MG63 (cell line): ENCODE measurements at places on chromosomes 16 and 17. TPM values are rescaled to one million over a fixed set of nuclear protein-coding genes. Genes with fewer than 3 reads are reported as not detected.

Gene ANKRD40CL
- total RNA-seq: not detected in 2 replicates

Gene HAS3
- 65.0 and 71.9 TPM in 2 replicates for total RNA-seq

Gene TERB1
- total RNA-seq: not detected in 2 replicates

GRCh38 chr16:89067677-89068443, 25.8 kb upstream of the ACSF3 start:
- no peak for DNase-seq

Gene CX3CL1
- not detected in 2 replicates for total RNA-seq

- DNase-seq: no peak
These were observed 33.6 kb upstream of the MED9 start for GRCh38 chr17:17443173-17443572.

DNA sequence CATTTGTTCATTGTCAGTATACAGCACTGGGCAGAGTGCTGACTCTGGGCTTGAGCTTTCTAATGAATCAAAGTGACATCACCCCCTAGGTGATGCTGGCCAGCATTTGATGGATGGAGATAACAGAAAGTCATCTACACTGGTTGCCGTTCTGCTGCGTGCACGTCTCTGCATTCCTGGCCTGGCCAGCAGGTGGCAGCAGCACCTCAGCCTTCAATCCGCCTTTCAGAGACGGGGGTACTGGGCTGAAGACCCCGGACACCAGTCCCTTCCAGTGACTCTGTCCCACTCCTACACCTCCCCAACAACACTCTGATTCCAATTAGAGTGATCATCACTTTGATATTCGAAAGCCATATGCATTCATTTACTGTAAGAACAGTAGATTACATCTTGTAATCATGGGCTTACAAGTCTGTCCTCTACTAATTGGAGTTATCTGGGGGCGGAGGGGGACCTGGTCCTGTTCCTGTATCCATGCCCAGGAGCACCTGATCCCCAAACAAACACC, 6.0 kb downstream of the CPSF4L start:
- peak; percentile 42 for DNase-seq

GRCh38 chr17:41528959-41529353, 848 bp upstream of the KRT19 start:
- DNase-seq: no peak

- DNase-seq: no peak
These were observed 98.2 kb upstream of the SOX9 start for GRCh38 chr17:72022328-72023275.

Gene GP1BA
- not detected in 2 replicates for total RNA-seq

DNA sequence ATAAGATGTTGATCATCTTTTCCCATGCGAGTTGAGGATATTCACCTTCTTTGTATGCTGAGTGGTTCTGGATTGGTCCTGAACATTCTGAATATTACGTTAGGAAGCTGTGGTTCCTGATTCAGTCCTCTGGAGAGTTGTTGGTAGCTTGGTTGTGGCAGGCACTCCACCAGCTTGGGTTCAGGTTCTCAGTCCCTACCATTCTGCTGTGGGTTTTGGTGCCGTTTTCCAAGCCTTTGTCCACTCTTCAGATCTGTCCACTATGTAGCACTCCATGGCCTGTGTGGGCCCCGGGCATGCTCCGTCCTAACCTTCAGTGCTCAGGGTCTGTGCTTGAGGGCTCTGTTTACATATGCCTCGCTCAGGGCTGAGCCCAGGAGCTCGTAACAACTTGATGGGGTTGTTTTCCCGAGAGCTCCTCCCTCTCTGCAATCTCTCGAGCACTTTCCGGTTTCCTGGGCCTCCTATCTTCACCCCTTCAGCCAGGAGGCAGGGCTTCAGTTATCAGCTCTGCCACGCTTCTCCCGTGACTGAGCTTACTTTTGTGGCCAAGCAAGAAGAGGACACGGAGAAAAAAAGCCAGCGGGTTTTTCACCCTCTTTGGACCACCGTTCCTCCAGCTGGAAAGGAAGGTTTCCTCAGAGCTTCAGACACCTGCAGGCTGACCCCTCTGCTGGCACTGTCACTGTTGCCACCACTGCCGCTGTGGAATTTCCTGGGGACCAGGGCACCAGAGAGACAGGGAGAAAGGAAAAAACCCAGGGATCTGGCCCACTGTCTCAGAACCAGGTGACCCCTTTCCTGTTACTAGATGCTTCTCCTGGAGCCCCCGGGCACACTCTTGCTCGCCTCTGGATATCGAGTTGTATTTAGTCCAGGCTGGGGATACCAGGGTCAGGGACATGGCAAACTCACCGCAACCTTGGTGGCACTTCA, 19.6 kb downstream of the KIAA0513 start:
- DNase-seq: no peak

Gene USP31
- 2.0 and 6.8 TPM in 2 replicates for total RNA-seq

DNA sequence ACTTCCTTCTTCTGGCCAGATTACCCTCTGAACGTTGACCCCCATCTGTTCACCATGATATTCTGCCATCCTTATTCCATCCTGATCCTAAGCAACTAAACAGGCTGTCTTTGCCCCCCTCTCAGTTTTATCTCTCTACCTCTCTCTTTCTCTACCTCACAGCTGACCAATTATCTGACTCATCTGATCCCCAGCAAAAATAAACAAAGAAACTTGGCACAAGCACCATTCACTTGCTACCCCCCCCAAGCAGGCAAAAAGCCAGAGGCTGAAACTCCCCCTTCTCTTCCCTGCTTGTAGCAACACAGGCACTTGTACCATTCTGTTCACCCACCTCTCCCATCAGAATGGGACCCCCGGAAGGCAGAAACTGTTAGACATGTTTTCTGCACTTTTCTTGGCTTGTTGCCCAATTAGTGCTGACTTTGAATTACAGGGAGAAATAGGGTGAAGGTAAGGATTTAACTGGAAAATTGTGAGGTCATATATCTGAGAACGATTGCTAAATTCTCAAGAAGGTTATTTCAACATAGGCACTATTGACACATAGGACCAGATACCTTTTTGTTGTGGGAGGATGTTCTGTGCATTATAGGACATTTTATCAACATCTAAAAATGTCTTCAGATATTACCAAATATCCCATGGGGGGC, 163.2 kb downstream of the TOX3 start:
- no peak for DNase-seq

GRCh38 chr17:38658741-38659345, 15.9 kb downstream of the EPOP start:
- no peak for DNase-seq

GRCh38 chr16:88983165-88983564, 6.2 kb upstream of the CBFA2T3 start:
- no peak for DNase-seq

Gene ZG16
- total RNA-seq: not detected in 2 replicates

DNA sequence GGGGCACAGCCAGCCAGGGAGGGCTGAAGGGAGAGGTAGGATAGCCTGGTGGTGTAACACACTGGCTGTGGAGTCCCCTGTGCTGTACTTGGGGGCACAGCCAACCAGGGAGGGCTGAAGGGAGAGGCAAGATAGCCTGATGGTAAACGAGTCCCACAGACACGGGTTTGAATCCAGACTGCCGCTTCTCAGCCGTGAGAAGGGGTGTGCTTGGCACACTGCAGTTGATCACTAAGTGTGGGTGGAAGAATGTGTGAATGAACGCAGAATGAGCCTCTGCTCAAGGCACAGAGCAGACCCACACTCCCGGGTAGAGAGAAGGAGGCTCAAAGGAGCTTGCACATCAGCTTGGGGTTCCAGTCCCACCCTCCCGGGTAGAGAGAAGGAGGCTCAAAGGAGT, 71.4 kb downstream of the TIMM22 start:
- DNase-seq: no peak

DNA sequence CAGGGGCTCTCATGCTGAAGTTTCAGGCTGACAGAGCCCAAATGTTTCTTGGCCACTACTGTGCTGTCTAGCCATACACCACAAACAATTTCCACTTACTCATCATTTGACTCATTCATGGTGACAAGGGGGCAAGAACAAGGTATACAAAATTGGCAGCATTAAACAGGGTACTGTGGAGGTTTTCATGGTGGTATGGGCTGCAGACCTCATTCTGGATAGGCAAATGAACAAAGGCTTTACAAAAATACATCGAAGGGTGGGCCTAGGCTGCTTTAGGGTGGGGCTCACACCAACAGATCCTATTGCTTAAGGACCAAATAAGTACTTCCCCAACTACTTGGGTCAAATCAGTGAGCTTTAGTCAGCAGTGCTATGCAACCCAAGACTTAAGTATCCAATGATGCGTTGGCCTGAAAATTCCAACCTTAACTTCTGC, 53.0 kb downstream of the N4BP1 start:
- peak; percentile 12 for DNase-seq

DNA sequence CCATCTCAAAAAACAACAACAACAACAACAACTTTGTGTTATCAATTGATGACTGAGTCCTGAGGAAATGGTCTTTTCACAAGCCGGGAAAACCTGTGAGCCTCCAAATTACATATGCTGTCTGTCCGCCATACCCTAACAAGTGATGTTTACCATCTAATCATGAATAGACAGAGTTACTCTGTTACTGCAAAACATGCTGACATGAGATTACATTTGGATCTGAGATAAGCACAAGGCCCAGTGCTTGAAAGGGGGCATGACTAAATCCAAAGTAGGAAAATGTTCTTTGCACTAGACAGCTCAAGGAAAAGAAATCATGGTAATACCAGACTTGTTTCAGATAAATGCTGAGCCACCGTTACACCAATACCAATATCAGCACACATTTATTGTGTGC, 8.6 kb upstream of the ATXN1L start:
- DNase-seq: no peak

Gene CD300H
- total RNA-seq: not detected in 2 replicates

GRCh38 chr17:61366715-61367413, 32.8 kb upstream of the TBX2 start:
- DNase-seq: no peak

DNA sequence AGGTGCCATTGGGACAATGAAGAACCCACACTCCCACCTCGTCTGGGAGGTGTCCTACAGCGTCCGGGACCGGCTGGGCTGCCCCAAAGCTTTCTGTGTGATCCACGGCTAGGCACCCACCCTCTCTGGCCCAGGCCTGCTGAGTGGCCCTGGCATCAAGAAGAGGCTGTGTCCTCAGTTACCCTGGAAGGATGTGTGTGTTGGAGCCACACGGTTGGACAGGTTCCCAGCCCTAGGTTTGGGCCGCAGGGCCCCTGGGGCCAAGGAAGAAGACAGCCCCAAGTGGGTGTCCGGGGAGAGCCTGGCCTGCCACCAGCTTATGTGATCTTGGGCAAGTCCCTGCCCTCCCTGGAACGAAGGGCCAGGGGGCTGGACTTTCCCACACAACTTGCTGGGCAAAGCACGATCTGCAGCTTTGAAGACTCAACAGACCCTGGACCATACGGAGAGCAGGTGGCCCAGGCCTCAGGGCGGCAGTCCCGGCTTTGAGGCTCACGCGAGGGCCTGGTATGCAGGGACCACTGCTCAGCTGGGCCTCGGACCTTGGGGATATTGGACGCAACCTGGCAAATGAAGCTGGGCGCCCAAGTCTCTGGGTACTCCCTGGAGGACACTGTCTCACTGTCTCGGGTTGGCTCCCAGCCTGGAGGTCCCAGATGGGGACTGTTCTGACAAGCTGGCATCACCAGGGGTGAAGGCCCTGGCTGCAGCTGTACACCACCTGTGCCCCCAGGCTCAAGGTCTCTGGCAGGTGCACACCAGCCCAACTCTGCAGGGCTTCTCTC, 17.5 kb downstream of the MYBBP1A start:
- DNase-seq: no peak

DNA sequence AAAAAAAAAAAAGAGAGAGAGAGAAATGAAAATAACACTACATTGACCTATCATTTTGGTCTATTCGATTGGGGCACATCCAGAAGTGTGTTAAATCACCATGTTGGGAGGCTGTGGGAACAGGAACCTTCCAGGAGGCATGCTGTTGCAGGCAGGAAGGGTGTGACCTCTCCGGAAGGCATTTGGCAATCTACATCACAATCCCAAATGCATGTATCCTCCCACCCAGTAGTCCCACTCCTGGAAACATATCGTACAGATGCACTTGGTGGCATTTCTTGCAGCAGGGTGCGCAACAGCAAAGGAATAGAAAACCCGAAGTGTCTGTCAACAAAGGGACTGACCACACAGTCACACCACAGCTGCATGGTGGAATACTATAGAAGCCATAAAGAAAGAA, 7.9 kb downstream of the PLLP start:
- no peak for DNase-seq

DNA sequence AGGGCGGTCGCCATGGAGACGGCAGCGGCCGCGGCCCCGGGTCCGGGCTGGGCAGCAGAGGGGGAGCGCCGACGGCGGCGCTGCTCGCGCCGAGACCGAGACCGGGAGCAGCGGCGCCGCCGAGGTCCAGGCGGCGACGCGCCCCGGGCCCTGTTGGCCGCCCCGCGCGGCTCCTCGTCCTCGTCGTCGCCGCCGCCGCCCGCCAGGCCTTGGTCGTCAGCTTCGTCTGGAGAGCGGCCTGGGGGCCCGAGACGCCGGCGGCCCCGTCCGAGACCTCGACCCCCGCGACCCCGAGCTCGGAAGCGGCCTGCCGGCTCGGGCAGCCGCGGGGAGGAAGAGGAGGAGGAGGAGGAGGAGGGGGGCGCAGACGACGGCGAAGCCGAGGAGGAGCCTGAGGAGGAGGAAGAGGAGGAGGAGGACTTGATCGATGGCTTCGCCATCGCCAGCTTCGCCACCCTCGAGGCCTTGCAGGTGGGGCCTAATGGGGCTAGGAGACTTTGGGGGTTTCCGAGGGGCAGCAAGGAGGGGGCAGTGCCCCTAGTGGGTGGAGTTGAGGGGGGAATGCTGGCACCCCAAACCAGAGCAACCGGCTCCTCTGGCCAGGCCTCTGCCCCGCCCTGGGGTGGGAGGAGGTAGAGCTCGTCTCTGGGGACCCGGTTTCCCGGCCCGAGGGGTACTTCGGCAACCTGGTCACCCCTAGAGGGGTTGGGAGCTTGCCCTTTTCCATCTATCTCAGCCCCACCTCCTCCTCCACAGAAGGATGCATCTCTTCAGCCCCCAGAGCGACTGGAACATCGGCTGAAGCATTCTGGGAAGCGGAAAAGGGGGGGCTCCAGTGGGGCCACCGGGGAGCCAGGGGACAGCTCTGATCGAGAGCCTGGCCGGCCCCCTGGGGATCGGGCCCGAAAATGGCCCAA, 1.5 kb downstream of the FBRS start:
- DNase-seq: peak; percentile 36

Gene SLC12A3
- not detected in 2 replicates for total RNA-seq

DNA sequence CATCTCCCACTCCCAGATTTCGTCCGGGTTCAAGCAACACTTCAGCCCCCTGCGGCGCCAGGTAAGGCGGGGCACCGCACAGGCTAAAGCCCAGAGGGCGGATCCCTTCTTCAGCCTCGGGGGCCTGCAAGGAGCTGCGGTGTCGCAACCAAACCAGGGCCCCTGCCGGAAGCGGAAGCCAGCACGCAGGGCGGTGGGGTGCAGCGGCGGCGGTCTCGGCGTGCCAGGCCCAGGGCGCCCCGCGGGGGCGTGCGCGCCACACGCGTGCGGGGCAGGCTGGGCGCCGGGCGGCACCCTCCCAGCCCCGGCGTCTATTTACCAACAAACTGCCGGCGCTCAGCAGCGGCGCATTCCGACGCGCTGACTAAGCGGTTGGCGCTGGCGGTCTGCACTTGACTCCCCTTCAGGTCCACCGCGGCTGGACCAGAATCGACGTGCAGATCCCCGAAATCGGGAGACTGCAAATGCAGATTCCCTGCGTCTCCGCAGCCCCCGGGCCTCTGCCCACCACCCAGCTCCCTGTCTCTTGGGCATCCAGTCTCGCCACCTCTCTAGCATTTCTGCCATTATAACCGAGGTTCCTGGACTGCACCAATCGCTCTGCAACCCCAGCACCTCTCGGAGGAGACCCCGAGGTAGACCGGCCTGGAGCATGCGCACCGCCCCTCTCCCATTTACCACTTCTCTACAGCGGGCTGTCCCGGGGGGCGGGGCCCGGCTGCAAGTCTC, 421 bp upstream of the DLX4 start:
- DNase-seq: peak; percentile 95

GRCh38 chr16:87006021-87006420, 311.2 kb downstream of the C16orf95 start:
- no peak for DNase-seq

Gene RPGRIP1L
- total RNA-seq: 13.5 and 20.6 TPM in 2 replicates
